ENCODE measurements at places on chromosomes 5 and 9.

DNA sequence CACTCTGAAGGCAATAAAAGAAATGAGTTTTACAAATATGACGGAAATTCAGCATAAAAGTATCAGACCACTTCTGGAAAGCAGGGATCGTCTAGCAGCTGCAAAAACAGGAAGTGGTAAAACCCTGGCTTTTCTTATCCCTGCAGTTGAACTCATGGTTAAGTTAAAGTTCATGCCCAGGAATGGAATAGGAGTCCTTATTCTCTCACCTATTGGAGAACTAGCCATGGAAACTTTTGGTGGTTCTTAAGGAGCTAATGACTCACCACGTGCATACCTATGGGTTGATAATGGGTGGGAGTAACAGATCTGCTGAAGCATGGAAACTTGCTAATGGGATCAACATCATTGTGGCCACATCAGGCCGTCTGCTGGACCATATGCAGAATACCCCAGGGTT lies 93.5 kb upstream of the RGMB start:
- no peak for DNase-seq

- no peak for DNase-seq
Observed at GRCh38 chr9:33082128-33082527, 5.7 kb upstream of the SMU1 start.

DNA sequence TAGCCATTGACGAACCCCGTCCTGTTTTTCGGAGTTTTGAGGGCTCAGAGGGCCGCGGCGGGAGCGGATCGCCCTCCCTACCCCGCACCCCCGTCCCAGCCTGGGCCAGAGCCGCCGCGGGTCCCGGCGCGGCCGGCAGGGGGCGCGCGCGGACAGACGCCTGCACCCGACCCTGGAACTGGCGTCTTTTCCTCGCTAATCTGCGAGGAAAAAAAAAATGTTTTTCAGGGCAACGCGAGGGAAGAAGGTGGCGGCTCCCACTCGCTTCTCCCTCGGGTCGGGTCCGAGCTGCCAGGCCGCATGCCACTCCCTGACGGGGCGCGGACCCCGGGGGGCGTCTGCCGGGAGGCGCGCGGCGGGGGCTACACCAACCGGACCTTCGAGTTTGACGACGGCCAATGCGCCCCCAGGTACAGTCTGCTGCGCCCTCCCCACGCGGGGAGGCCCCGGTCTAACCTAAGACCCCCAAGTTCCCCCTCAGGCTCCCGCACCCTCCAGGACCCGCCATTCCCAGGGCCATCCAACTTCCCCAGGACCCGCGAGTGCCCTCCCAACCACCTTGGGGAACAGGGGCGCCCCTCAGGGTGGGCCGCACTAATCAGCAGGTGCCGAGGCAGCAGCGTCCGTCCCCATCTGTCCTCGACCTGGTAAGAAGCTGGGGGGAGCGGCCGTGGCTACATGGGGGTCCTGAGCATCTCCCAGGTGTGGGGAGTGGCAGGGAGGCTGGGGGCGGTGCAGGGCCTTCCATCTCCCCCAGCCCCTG lies at the start of gene KCNT1:
Gene KCNT1, plus strand, starts transcription at position 227 of the 763 bp plus-strand sequence. Its CDS starts 74 bp downstream, at position 301.
- DNase-seq: peak; percentile 21

DNA sequence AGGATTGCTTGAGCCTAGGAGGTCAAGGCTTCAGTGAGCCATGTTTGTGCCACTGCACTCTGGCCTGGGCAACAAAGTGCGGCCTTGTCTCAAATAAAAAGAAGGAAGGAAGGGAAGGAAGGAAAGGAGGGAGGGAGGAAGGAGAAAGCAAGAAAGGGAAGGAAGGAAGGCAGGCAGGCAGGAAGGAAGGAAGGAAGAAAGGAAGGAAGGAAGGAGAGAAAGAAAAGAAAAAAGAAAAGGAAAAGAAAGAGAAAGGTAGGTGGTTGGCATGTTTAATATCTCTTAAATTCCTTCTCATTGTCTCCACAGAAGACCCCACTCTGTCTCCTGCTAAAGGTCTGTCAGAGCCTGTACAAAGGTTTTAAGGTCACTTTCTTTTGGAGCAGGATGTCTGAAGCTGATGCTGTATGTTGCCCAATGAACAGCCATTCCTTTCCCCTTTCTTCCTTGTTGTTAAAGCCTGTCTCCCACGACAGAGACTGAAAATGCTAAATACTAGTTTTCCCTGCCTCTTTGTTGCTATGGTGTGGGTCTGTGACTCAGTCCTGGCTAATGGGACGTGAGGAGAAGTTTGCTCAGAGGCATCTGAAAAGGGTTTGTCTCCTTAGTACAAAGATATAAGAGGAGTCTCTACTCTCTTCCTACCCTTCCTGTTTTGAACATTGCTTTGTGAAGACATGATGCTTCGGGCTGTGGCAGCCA lies 213.3 kb downstream of the PCSK1 start:
- DNase-seq: no peak

DNA sequence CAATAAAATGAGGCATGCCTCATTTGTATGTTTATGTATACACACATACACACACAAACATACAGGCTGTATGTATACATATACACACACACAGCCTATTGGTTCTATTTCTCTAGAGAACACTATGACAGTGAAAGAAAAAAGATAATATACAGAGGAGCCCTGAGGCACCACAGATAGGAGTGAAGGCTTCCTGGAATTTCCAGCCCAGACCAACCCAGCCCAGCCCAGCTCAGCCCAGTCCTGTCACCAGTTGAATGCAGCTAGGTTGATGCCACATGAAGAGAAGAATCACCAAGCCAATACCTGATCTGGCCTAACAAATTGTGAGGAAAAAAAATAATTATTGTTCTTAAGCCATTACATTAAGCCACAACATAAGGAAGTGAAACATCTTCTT lies 126.9 kb upstream of the PDE4D start:
- DNase-seq: no peak

GRCh38 chr9:86241216-86241615 lies 18.2 kb downstream of the C9orf153 start:
- no peak for DNase-seq

GRCh38 chr9:124342402-124342775 lies 72.9 kb downstream of the PSMB7 start:
- DNase-seq: no peak

DNA sequence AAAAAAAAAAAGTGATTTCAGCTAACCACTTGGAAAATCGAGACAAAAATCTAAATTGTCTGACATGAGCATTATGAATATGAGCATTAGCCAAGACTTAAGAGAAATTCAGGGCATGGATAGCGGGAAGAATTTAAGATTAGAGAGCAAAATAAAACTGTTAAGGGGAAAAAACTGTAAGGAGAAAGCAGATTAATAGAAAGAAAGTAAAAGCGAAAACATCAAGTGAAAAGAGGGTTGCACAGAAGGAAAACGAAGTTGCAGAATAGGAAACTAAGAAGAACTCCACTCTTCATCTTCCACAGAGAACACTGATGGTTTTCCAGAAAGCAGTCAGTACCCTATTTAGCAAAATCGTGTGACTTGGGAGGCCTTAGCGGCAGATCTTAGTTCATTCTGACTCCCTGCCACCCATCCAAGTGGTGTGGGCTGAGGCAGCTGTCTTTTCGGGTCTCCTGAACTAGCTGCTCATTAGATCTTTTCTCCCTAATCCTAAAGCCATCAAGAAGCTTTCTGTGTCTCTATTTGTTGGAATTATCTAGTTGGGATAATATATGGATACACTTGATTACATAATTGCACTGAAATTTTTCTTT lies 3.7 kb downstream of the NIM1K start:
- no peak for DNase-seq

DNA sequence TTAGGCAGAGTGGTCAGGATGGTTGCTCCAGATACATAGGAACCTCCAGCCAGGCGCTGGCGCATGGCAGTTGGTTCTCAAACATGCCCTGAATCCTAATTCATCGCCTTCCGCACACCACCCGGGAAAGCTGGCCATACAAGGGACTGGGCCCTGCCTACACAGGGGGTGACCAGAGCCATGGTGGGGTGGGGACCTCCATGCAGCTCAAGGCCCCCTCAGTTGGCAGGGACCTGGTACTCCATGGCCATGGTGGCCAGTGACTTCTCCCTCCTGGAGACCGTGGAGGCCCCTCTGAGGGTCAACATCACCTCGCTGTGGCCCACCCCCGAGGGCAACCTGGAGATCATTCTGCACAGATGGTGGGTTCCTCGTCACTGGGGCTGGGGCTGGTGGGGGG lies 26.8 kb downstream of the PAEP start:
- DNase-seq: no peak

GRCh38 chr9:75152416-75152815 lies 64.1 kb downstream of the OSTF1 start:
- peak; percentile 22 for DNase-seq

DNA sequence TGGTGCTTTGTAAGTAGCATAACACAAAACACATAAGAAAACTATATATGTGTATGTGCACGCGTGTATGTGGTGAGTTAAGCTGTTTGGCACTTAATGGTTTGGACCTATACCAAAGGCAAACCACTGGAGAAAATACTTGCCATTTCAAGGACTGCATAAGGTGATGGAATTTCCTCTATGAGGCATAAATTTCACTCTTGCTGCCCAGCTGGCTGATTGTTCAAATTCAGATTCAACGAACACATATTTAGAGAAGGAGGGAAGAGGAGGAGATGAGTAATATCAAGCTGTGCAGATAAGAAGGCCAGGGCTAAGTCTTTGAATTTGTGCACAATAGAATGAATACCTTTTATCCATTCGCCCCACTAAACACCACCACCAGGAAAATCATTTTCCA lies 470.6 kb upstream of the MPDZ start:
- DNase-seq: no peak

DNA sequence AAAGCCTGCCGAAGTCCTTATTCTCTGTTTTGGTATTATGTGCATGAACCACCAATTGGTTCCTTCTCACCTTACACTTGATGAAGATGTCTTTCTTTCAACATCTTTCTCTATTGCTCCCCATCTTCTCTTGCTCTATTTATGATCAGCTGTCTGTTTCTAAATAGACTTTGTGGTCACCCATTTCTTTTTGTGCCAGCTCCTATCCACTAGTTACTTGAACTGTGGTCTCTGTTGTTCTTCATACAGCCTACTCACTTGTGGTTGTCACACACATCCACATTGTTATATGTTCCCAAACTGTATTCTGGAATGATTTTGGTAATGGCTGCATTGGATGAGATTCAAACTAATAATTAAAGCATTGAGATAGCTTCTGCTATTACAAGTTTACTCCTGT lies 11.4 kb downstream of the VCAN start:
- DNase-seq: no peak

GRCh38 chr9:112921549-112921948 lies 30.9 kb upstream of the SLC46A2 start:
- DNase-seq: no peak

GRCh38 chr5:429453-430188 lies 13.4 kb upstream of the EXOC3 start:
- DNase-seq: no peak

- DNase-seq: no peak
Observed at GRCh38 chr5:111502956-111503355, 9.4 kb downstream of the STARD4 start.

DNA sequence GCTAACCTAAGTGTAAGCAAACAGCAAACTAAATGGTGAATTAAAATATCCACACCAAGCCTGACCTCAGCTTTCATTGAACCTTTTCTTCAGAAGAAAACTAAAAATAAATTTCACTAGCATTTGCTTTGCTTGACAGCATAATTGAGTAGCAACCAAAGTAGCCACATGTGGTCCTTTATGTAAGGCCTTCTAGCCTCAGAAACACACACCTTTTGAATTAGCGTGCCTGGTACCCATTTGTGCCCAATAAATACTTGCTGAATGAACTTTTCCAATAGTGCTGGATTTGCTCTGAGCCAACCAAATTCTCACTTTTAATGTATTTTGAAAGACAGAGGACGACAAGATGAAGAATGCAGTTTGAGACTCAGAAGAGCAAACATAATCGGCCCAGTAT lies 2.1 kb upstream of the NIPBL start:
- no peak for DNase-seq

- DNase-seq: no peak
Observed at GRCh38 chr9:109906766-109907382, 126.9 kb downstream of the PALM2AKAP2 start.

DNA sequence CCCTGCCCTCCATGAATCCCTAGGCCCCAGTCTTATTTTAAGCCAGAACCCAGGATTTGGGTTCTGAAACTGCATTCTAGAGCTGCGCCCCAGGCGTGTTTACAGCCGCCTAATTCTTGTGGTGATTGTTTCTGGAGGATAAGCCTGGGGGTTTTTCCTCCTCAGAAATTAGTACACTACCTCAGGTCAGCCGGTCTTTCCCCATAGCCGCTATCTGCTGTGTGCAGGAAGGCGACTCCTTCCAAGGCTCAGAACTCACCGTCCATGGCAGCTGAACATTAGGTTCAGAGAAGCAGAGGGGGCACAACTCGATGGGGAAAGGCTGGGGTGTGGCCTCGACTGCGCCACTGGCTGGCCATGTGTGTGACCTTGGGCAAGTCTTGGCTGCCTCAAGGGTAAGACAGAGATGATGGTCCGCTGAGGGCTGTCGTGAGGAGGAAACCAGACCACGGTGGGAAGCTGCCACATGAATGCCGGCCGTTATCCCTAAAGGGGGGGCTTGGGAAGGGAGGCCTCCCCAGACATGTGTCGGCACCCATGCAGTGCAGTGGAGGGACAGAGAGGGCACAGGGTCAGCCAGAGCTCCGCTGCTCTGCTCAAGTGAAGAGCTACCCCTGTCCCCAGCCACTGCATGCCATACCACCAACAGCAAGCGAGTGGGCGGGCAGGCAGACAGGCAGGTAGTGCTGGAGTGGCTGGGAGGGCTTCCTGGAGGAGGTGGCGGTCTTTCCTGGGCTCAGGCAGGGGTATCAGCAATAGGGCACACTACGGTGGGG lies 28.9 kb downstream of the SHB start:
- no peak for DNase-seq

DNA sequence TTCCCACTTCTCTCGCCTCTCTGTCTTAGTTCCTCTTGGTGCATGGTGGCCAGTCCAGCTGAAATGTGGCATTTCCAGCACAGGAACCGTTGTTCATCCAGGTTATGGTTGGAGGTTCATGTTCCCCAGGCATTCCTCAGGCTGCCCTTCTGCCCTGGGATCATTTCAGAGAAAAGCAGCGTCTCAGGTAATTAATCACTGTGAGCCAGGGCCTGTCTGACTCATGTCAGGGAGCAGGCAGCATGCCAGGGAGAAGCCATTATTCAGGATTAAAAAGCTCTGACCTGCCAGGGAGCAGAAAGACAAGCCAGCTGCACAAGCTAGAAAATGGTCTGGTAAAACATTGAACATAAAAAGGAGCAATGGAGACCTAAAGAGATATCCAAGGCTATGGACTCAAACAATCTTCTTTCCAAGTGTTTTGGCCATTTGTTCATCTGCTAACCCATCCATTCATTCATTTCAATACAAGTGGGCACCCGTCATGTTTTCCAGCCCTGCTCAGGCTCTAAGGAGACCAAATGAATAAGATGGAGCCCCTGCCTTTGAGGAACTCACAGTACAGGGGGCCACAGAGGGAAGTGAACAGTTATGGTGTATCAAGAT lies 241.4 kb downstream of the DRD1 start:
- no peak for DNase-seq

- no peak for DNase-seq
Observed at GRCh38 chr9:21415493-21416267, 6.8 kb downstream of the IFNA8 start.

- DNase-seq: no peak
Observed at GRCh38 chr5:142327111-142327842, 2.5 kb upstream of the SPRY4 start.

GRCh38 chr5:97601651-97602050 lies 418.6 kb upstream of the RIOK2 start:
- no peak for DNase-seq
